ENCODE measurements at places on chromosomes 1 and 21.
A peak's percentile ranks its signal among the peaks of the same experiment; 100 is the strongest.

GRCh38 chr1:109239409-109240068 is 9.8 kb upstream of the CELSR2 start:
- DNase-seq: no peak

DNA sequence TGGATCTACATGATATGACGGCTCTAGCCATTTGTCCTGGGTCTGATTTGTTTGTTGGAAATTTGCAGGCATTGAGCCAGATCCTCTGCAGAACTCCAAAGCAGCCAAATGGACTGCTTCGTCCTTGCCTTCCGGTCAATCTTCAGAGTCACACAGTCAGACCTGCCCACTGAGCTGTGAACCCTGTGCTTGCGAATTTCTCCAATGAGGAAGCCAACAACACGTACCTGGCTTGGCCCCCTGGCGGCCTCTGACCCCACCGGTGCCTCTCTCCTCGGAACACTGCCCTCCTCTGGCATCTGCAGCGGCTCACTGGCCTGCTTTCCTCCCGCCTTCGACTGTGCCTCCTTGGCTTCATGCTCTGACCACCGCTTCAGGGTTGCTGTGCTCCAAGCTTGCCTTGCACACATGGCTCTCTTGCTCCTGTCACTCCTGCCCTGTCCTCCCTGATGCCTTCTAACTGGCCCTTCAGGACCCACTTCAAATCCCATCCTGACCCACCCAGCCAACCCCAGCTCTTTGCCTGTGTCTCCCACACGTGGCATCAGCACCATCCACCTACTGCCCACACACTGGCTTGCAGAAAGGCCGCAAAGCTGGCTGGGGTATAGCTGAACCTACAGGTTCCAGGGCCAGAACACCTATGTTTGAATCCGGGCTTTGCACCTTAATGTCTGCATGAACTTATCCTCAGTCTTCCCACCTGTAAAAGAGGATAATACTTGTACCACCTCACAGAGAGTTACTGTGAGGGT is 128.2 kb downstream of the KCNN3 start:
- no peak for DNase-seq

DNA sequence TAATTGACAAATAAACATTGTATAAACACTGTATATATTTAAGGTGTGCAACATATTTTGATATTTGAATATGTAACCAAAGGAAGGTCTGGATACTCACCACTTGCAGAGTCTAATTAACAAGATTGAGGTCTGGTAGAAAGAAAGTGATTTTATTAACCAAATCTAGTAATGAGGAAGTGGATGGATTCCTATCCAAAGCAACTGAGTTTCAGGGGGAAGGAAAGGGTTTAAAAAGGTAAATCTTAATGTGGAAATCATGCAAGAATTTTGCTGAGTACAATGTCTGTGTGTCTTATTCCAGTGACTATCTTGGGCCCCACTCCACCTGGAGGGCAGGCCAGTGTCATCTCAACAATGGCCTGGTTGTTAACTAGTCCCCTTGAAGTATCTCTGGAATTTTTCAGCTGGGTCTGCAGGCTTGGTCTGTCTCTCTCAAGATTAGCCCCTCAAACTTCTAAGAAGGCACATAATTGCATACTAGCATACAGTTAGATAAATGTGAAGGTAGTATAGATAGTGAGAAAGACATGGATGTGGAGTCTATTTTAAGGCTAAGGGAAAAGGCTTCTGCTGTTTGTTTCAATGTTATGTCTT is 262.7 kb upstream of the RGS18 start:
- DNase-seq: no peak

GRCh38 chr1:172515927-172516326 is 17.0 kb upstream of the SUCO start:
- no peak for DNase-seq

GRCh38 chr1:201020721-201021629 is 2.5 kb downstream of the KIF21B start:
- no peak for DNase-seq

DNA sequence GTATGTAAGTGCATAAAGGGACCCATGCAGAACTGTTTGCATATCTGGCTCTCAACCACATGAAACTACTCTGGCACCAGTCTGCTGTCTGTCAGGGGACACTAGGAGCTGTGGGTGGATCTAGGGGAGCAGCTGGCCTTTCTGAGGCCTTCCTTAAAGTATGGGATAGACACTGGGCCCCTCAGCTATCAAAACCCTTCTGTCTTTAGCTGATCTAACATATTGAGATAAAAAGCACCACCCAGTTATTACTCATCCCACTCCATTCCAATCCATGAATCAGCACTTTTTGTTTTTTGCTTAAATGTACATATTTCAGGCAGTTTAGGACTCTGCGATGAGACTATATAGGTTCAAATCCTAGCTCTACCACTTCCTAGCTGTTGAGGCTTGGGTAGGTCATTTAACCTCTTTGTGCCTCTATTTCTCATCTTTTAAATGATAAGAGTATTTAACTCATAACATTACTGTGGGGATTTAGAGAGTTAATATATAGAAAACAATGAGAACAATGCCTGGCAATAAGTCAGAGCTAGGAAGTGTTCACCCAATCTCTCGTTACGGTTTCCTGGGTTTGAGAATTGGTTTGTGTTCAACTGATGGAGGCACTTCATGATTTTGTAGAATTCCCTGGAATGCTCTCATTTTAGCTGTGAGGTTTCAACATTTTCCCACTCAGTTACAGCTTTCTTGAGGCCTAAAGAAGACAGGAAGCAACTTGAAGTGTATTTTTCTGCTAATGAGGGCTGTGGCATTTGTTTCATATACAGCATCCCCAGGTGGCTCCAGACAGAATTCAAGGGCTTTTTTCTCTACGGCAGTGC is 68.9 kb downstream of the LRIG2 start:
- DNase-seq: peak; percentile 40

DNA sequence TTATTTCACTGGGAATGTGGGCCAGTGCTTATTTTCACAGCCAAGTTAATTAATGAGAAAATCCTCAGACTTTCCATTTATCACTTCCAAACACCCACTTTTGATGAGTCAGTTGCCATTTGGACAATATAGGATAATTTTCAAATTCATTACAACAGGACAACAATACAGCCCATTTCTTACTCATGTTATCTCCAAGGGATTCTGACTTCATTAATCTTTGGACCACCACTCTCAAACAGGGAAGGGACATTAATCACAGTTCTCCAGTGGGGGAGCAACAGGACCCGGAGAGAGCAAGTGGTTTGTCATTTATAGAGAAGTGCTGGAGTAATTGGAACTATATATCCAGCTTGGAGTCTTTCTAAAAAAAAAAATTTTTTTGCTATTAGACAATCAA is 38.7 kb downstream of the JUN start:
- DNase-seq: no peak

GRCh38 chr1:6025269-6026094 is 20.2 kb upstream of the KCNAB2 start:
- peak; percentile 86 for DNase-seq

DNA sequence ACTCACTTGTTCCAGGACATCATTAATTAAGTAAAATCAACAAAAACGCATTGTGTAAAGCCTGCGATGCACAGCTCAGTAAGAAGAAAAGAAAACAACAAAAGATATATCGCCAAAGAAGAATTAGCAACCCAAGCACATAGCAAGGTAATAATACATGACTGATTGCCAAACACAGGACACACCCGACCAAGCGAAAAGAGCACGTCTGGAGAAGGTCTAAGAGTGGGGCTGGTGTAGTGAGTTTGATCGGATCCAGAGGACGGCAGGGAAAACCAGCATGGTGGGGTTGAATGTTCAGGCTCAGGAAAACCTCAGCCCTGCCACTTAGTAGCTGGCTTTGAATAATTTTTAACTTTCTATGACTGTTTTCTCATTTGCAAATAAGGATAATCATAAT is 69.8 kb downstream of the JAK1 start:
- DNase-seq: no peak

GRCh38 chr1:171653796-171654195 is 1.3 kb upstream of the MYOC start:
- no peak for DNase-seq

DNA sequence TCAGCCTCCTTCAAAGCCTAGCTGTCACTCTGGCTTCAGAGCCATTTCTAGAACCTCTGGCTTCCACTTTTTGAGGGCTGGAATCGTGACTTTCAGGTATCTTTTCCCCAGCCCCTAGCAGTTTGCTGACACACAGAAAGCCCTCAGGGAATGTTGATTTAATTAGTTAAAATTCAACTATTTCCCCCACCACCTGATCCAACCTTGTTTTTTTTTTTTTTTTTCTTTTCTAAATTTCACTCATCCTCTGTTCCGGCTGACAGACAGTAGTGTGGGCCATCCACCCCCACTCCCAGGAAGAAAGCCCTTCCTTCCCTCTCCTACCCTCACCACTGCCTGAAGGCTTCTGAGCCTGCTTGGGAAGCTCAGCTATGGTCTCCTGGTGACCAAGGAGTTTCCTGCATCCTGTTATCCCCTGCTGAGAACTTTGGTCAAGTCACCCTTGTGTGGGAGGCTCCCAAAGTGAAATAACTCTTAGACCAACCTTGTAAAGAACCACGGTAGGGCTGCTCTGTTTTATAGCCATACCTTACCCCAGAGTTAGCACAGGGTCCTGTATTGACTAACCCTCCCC is 29.4 kb downstream of the KCNJ6 start:
- DNase-seq: no peak

- no peak for DNase-seq
Measured at GRCh38 chr1:36603461-36603860, 120.7 kb upstream of the CSF3R start.

GRCh38 chr1:212040629-212041412 is 5.3 kb downstream of the DTL start:
- DNase-seq: no peak

DNA sequence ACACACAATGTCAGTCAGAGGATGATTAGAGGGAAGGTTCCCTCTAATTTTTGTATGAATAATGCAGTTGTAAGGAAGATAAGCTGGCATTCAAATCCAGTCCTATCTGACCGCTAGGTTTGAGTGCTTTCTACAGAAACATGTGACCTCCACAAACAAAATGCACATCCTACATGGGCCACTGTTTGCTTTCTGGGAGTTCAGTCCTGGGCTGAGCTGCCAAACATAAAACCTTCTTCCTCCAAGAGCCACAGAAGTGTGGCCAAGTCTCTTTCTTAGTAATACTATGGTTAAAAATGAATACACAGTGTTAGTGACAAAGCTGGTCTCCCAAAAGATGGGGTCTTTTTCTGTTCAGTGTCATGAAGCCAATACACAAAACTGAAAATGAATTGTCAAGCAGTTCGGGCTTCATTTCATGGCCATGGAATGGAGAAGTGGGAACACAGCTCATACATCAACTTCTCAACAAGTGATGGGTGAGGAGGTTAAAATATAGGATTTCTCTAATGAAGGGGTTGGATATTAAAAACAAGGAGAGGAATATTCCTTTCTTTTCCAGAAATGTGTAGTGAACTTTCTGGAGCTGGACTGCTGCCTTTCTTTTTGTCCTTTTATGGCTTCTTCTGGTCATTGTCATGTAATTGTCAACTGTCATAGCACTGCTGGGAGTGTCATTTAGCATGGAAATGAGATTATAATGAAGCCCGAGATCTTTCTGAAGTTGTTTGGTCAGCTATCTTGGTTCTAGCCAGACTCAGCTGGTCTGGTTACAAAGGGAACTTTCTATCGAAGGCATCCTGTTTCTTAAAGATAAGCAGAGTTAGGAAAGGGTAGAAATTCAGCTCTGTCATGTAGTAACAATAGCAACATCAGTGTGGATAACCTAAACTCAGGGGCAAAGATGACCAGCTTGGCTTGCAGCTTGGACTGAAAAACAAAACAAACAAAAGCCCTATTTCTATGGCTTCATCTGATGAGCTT is 135.1 kb downstream of the CHD1L start:
- no peak for DNase-seq

- peak; percentile 79 for DNase-seq
Measured at GRCh38 chr1:25549273-25550154, 6.1 kb downstream of the LDLRAP1 start.

DNA sequence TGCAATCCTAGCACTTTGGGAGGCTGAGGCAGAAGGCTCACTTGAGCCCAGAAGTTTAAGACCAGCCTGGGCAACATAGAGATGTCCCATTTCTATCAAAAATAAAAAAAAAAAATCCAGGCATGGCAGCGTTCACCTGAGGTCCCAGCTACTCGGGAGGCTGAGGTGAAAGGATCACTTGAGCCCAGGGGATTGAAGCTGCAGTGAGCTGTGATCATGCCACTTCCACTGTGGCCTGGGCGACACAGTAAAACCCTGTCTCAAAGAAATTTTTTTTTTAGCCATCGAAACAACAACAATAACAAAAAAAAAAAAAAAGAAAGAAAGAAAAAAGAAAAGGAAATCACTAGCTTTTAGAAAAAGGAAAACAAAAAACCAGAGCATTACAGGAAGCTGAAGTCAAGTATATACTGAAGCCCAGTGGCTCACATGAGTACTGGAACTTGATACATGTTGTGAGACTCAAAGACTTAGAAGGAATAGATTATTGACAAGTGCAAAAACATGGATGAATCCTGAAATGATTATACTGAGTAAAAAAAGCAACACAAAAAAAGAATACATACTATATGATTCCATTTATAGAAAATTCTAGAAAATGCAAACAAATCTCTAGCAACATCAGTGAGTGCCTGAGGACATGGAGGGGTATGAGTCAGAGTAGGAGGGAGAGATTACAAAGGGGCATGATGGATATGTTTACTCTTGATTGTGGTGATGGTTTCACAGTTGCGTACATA is 6.1 kb upstream of the RABGAP1L start:
- no peak for DNase-seq

DNA sequence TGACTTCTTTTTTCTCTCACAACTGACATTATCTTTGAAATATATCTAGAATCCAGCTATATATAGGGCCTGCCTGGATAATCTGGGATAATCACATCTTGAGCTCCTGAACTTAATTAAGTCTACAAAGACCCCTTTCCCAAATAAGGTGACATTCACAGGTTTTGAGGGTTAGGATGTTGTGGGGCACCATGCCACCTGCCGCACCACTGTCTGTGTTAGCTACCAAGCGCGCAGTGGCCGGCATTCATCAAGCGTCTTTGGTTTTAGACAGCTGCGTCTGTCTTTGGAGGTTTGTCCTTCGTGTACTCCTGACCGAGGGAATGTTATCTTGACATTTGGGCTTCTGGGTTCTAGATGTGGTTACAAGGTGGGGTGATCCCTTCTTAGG is 7.5 kb downstream of the TRAPPC10 start:
- DNase-seq: no peak

DNA sequence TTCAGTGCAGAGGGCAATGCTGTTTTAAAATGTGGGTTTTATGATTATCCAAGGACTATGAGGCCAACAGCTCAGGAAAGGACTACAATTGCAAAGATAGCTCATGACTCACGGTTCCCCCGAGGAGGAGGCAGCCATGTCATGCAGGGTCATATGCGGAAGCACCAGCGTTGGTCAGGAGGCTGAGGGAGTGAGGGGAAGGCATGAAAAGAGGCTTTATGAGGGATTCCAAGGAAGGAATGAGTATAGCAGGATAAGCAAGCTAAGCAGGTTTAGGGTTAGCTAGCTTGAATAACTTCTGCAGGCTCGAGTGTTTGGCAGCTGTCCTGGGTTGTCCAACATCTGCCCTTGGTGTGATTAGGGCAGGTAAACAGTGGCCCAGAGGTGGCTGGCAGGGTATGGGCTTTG is 495.1 kb downstream of the SETD4 start:
- peak; percentile 41 for DNase-seq

- peak; percentile 34 for DNase-seq
Measured at GRCh38 chr1:31811605-31812004, 4.2 kb downstream of the SPOCD1 start.

- DNase-seq: peak; percentile 59
Measured at GRCh38 chr1:107964336-107965109, 457 bp downstream of the VAV3 start.

- DNase-seq: no peak
Measured at GRCh38 chr1:107724648-107725047, 240.3 kb downstream of the VAV3 start.

GRCh38 chr1:110148961-110149360 is 1.3 kb upstream of the SLC6A17 start:
- DNase-seq: no peak
